ENCODE measurements at places on chromosomes 4 and X. TPM values are rescaled to one million over a fixed set of nuclear protein-coding genes. Genes with fewer than 3 reads are reported as not detected.

The GC gene
- 1.0 TPM for total RNA-seq

The TRPC5OS gene
- total RNA-seq: not detected

GRCh38 chrX:13940671-13941070, 89.0 kb downstream of the GEMIN8 start:
- DNase-seq: no peak

- DNase-seq: no peak
Measured at GRCh38 chrX:74464722-74465121, 43.4 kb downstream of the SLC16A2 start.

- peak; percentile 46 for DNase-seq
Measured at GRCh38 chr4:1588306-1588705, 95.8 kb downstream of the FAM53A start.

GRCh38 chr4:154989511-154989910, 208.4 kb downstream of the RBM46 start:
- no peak for DNase-seq

GRCh38 chrX:39779952-39780783, 317.6 kb downstream of the BCOR start:
- no peak for DNase-seq

DNA sequence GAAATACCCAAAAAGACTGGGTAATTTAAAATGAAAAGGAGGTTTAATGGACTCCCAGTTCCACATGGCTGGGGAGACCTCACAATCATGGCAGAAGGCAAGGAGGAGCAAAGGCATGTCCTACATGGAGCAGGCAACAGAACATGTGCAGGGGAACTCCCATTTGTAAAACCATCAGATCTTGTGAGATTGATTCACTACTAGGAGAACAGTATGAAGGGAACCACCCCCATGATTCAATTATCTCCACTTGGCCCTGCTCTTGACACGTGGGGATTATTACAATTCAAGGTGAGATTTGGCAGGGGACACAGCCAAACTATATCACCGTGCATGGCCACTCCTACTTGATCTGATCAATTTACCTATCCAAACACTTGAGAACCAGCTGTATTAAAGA, 131.5 kb upstream of the LDB2 start:
- DNase-seq: no peak

- DNase-seq: no peak
Measured at GRCh38 chr4:4872314-4872903, 12.9 kb downstream of the MSX1 start.

DNA sequence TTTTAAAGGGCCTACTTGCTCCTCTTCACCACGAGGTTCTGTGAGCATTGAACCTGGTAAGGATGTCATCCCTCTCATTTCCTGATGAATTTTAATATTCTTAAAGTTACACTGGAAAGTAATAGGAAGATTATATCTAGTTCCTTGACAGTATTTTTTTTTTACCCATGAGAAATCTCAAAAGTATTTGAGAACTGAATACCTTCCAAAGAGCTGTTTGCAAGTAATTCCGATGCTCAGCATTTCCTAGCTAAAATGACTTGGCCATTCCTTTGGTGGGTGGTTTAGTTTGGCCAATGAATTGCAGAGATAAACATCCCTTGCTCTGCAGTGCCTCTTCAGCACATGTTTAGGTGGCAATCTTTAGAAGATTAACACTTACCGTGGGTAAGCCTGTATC, 110.2 kb upstream of the WDR1 start:
- DNase-seq: no peak

All from spleen (tissue), 13 donors.